ENCODE measurements at places on chromosomes 7 and 10. TPM values are rescaled to one million over a fixed set of nuclear protein-coding genes. Genes with fewer than 3 reads are reported as not detected.

- no peak for DNase-seq
Measured at GRCh38 chr7:30935569-30935877, 23.9 kb downstream of the AQP1 start.

- no peak for DNase-seq
Measured at GRCh38 chr7:13860734-13861133, 128.7 kb downstream of the ETV1 start.

- no peak for DNase-seq
Measured at GRCh38 chr7:149422162-149422913, 38.5 kb downstream of the ZNF777 start.

DNA sequence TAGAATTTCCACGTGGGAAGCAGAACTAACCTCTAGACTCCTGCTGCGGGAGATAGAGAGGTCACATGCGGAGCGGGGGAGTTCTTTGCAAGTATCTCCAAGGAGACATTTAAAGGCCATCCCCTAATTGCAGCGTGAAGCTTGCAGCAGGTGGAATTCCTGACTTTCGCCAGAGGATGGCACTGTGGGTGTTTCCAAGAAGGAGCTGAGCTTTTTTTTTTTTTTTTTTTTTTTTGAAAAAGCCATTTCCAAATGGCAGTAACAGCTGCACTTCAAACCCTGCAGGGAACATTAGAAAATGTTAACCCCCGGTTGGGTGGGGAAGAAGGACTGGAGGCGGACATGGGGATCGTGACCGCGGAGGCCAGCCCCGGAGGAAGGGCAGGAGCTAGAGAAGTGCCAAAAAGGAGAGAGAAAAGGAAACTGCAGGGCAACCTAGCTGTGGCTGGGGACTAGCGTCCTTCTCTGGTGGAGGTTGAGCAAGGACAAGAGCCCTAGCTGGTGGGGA is 487.7 kb downstream of the TYW1 start:
- no peak for DNase-seq

DNA sequence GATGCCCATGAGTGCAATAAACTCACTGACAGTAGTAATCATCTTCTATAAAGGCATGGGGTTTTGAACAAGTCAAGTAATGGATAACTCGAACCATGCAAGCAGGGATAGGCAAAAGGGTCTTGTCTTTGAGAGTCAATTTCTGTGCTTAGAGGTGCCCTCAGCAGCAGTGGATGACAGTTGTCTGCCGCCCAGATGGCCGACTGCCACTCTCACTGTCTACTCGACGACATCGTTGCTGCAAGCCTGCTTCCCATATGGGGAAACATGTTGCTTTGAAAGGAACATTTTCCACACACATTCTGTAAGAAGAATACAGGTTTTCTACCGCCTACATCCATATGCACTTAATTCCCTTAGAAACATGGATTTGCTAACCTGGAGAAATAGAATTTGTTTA is 236.3 kb upstream of the DKK1 start:
- no peak for DNase-seq

DNA sequence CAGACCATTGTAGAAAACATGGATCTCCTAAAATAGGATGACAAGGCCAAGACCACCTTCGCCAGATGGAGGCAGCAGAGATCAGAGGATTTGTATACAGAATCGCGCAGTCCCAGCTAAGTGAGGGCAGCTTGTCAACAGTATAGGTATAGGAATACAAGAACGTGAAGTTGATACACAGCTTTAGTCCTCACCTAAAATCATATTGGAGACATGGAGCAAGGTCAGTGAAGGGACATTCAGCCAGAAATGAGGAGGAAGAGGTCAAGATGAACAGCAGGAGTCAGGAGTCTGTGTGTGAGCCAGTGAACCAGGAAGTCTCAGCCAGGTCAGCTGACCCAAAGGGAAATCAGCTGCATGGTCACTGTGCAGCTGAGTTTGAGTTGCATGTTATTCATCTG is 263.4 kb upstream of the PRKCQ start:
- DNase-seq = no peak

DNA sequence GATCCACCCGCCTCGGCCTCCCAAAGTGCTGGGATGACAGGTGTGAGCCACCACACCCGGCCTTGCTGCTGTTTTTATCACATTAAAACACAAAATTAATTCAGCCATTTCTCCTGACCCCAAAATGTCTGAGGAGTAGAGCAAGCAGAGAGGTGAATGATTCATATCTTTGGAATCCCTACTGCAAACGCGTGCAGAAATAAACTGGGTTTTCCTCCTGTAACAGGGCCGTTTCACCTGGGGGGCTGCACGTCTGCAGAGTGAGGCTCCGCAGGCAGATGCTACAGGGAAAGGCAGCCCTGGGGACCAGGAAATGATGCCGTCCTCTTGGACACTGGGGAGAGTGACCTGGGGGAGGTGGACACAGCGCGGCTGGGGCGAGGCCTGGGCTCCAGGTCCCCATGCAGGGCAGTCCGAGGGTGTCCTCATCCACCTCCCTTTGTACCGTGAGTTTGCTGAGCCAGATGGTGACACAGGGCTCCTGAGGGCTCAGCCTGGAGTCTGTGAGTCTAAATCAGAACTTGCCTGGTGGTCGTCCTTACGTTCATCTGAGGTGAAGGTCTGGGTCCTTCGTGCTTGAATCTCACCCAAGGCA is 41.9 kb downstream of the PDGFA start:
- DNase-seq = no peak

DNA sequence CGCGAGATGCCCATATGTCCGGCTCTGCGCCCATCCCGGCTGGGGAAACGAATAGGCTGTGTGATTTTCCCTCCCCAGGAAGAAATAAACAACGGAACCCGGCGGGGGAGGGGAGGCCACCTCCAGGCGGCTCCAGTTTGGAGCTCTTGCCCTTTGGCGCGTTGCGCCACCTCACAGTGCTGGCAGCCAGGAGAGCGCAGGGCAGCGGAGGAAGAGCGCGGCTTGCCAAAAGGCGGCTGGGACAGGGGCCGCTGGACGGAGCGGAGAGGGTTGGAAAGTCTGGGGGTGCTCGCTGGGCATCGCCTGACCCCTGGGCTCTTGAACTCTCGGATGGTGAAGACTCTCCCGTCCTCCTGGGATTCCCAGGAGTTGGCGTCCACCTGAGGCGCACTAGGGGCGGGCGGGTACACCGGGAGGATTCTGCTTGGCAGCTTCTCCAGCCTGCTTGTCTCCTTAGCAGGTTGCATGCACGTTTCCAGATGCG is 5.3 kb upstream of the NEUROG3 start:
- DNase-seq = no peak

- DNase-seq = no peak
Measured at GRCh38 chr10:76962851-76963250, 674.8 kb downstream of the KCNMA1 start.

- DNase-seq = no peak
Measured at GRCh38 chr10:86349474-86349873, 17.1 kb downstream of the GRID1 start.

GRCh38 chr10:110625951-110626855 is 17.9 kb upstream of the RBM20 start:
- no peak for DNase-seq

DNA sequence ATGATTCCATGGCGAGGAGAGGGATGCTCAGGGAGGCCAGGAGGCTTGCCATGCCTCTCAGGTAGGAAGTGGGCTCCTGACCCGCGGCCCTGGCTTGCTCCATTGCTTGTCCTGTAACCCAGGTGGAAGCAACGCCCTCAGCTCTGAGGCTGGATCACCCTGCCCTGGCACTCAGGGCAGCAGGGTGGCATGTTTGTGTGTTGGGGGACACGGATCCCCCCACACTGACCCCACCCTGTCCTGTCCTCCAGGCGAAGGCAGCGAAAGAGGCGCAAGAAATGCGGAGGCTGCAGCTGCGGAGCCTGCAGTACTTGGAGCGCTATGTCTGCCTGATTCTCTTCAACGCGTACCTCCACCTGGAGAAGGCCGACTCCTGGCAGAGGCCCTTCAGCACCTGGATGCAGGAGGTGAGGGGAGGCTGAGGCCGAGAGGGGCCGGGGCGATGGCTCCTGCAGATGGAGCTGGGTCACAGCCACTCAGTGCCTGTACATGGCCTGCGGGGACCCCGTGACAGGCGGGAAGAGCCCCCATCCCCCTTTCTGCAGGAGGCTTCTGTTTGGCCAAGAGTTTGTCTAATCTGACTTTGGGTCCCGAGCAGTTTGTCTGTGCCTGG is 38.3 kb downstream of the PRF1 start:
- no peak for DNase-seq

The SRRM3 gene
- total RNA-seq = 0.07 TPM

The PCDH15 gene
- total RNA-seq = 0.07 TPM

The SEMA3A gene
- 13.7 TPM for total RNA-seq

The WEE2 gene
- not detected for total RNA-seq

The FOXP2 gene
- total RNA-seq = 0.06 TPM

The ZNF425 gene
- total RNA-seq = 0.87 TPM

The EIF5AL1 gene
- 0.43 TPM for total RNA-seq

The CYP2C19 gene
- not detected for total RNA-seq

Data from epithelial cell of proximal tubule (primary cell).